ENCODE measurements at places on chromosomes 1 and 21. TPM values are rescaled to one million over a fixed set of nuclear protein-coding genes. Genes with fewer than 3 reads are reported as not detected.

DNA sequence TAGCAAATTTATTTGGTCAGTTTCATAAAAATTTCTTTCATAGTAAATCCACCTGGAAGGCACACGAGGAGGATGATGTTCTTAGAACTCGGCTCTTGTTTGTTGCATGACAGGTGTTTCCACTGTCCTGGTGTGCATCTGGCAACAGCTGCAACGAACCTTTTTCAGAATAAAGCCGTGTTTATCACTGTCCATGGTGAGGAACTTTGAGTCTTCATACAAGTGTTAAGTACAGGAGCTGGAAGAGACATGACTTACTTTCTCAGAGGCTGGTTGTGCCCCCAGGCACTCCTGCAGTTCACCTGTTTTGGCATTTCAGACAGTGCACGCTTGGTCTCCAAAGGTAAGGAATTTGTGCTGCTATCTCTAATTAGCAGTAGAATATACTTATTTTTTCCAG is 97.1 kb downstream of the ADAMTS1 start:
- DNase-seq = no peak

- DNase-seq = peak; percentile 71
Observed at GRCh38 chr1:81800695-81801650, at the start of gene ADGRL2. Gene ADGRL2 (plus strand): TSS chr1:81800934. CDS start chr1:81836985, 36,051 bp downstream.

GRCh38 chr1:18385239-18385790 is 95.4 kb upstream of the KLHDC7A start:
- no peak for DNase-seq

- DNase-seq = peak; percentile 71
Observed at GRCh38 chr1:77829851-77830250, 50.4 kb downstream of the MIGA1 start.

Gene RNF186
- total RNA-seq = not detected
